GM19239 (cell line): ENCODE measurements at places on chromosomes 7 and 10.

DNA sequence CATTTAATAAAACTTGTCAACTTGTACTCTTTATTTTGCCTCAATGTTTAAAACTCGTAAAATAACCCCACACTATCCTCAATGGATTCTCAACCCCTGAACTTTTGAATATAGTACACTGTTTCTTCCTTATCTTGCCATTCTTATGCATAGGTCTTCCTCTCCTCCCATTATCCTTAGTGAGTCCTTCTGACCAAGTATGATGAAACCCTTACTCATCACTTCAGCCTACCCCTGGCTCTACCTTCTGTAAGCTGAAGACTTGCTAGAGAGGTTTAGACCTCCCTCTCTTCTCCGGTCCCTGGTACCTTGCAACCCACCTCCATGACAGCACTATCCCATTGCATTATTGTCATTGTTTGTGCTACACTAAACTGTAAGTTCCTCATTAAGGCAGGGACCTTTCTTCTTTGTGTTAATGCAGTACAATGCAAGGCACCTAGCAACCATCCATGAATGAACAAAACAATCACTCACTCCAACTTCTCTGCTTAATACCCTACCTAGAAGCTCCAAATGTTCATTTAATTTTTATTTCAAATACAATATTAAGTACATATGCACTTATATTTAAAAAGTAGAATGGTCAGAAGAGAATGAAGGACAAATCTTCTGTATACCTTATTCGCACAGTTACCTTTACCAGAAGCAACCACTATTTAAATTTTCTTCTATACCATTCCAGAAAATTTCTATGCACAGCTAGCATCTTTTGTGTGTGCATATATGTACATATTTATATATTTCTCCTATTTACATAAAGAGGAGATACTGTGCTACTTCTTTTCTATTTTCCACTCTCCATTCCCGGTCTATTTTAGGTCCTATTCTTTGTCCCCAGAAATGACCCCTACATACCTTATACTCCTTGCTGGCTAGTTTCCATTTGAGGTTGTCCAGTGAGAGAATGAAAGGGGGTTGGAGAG lies 77.5 kb downstream of the SLC16A9 start:
- no peak for DNase-seq

GRCh38 chr10:99742254-99742653 lies 10.2 kb downstream of the CUTC start:
- DNase-seq = no peak

GRCh38 chr10:28714401-28715053 lies 37.2 kb downstream of the BAMBI start:
- no peak for DNase-seq

GRCh38 chr7:44051611-44052220 lies 7.2 kb downstream of the DBNL start:
- no peak for DNase-seq

DNA sequence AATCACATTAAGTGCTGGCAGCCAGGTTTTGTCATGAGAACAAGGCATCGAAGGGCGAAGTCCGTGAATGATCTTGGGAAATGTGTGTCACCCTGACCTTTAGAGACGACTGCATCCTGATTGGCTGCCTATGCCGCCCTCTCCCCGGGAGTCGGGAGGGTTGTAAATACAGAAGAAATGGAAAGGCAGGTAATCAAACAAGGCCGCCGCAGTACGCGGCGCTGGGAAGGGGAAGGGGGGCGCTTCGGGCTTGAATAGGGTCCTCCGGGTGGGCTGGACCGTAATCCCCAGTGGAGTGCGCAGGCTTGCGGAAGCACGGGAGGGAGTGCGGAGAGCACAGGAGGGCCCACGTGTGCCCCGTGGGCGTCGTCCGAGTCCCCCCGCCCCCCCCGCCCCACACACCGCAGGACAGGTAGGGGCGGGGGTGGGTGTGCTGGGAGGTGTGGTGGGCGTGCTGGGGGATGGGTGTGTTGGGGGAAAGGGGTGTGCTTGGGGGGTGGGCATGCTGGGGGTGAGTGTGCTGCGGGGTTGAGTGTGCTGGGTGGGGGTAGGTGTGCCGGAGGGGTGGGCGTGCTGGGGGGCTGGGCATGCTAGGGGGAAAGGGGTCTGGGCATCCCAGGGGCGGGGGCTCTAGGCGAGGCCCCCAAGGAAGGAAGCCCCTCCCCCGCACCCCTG lies 169.4 kb downstream of the ARHGAP12 start:
- DNase-seq = no peak

GRCh38 chr10:104706886-104707285 lies 65.8 kb downstream of the SORCS3 start:
- no peak for DNase-seq

DNA sequence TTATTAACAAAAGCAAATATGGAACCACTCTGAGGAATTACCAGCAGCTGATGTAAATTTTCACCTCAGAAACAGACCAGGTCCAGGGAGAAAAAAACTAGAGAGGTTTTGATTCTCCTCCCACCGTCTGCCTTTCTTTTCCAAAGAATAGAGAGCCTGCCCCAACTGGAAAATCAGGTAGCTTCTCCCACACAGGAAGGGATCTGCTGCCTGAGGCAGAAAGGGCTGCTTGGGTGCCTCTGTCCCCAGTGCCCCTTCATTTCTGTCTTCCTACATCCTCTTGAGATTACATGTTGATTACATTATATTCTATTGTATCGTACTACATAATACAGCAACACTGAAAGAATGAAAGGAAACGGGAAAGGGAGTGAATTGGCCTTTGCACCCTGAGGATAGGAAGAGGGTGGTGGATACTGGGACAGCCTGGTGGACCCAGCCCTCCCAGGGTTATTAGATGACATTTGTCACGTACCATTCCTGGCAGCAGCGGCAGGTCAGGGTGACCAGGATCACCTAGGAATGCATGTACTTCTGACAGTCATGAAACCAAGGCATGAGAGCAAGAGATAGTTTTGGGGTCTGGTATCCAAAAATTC lies 8.9 kb downstream of the ST8SIA6 start:
- no peak for DNase-seq

GRCh38 chr7:84025332-84025927 lies 169.2 kb downstream of the SEMA3A start:
- DNase-seq = no peak

DNA sequence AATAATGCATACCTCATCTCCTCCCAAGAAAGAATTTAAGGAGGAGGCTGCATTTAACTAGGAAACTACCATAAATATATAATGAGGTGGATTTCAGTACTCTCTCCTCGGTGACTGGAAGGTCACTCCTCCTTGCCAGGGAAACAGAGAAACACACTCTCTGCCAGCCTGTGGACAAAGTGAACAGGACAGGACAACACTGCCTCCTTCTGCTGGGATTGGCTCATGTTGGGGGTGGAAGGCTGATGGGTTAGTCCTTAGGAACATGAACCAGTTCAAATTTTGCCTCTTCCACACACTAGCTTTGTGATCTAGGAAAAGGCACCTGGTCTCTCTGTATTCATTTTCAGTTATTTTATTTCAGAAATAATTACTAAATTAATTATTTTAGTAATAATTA lies 50.6 kb upstream of the STEAP4 start:
- no peak for DNase-seq

GRCh38 chr10:3195726-3196125 lies 23.1 kb upstream of the PITRM1 start:
- DNase-seq = no peak

GRCh38 chr10:7435674-7436073 lies 24.8 kb upstream of the SFMBT2 start:
- DNase-seq = no peak

- no peak for DNase-seq
These were observed 136.4 kb upstream of the AOAH start for GRCh38 chr7:36860681-36861080.

DNA sequence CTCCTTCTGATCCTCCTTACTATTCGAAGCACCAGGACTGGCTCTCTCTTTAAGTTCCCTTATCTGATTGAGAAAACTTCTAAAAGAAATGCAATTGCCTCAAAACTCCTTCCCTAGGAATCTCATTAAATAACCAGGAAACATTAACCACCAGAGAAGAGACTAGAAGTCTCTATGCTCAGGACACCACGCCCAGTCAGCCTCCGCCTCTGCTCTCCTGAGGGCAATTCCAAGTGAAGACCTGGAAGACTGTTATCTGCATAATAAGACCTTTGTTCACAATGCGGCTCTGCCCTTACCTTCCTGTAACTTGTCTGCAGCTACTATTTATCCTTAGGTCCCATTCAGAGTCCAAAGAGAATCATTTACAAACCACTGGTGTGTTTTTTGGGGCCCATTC lies 78.8 kb downstream of the ELMO1 start:
- no peak for DNase-seq

DNA sequence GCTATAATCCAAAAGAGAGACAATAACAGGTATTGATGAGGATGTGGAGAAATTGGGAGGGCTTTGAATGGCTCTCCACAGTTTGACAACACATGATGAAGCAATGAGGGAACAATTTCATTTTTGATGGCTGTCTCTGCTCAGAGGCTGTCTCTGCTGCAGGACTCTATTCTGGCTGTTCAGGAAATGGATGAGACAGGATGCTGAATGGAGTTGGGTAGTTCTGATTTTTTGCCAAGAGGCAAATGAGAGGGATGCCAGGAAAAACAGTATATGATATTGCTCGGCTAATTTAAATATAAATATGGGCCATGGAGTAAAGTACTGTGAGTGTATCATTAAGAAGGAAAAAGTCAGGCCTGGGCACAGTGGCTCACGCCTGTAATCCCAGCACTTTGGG lies 16.8 kb downstream of the APBB1IP start:
- no peak for DNase-seq

DNA sequence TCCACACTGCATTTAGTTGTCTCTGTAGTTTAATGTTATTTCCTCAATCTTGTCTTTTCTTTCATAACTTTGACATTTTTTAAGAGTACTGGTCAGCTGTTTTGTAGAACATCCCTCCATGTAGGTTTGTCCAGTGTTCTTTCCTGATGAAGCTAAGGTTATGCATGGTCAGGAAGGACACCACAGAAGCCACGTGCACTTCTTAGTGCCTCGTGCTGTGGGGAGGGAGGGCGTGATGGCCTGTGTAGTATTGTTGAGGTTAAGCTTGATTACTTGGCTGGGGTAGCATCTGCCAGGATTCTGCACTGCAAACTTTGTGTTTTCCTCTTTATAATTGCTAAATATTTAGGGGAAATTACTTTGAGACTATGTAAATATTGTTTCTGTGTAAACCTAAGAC lies 48.3 kb downstream of the MCMBP start:
- DNase-seq = no peak

DNA sequence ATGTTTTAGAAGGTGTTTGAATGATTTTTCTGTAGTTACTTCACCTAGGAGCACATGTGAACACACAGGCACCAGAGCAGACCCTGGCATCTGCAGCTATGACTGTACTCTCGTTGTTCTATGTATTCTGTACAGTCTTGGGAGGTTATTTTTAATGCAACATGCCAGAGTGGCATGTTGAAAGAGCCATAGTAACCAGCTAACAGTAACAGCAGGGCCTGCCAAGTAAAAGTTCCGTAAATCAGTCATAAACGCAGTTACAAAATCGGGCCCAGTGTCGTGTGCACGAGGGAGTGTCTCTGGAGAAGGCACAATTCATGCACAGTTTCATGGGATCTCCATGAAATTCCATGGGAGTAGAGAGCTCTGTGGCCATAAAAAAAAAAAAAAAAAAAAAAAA lies 108.3 kb upstream of the CDK6 start:
- no peak for DNase-seq

GRCh38 chr7:73931502-73931901 lies 70.5 kb downstream of the TMEM270 start:
- no peak for DNase-seq

DNA sequence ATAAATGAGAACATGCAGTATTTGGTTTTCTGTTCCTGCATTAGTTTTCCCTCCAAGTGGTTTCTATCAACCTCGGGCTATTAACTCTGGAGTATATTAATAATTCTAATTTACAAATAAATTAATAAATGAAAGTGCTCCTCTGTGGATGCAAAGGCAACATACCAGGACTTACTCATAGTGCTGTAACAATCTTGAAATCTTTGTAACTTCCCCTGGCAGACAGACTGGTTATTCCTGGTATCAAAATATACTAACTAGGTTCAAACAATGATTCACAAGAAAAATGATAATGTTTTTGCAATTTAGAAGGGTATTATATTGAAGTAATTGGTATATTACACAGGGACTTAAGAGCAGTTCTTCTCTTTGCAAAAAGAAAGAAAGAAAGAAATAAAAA lies 177.2 kb downstream of the FANK1 start:
- no peak for DNase-seq

DNA sequence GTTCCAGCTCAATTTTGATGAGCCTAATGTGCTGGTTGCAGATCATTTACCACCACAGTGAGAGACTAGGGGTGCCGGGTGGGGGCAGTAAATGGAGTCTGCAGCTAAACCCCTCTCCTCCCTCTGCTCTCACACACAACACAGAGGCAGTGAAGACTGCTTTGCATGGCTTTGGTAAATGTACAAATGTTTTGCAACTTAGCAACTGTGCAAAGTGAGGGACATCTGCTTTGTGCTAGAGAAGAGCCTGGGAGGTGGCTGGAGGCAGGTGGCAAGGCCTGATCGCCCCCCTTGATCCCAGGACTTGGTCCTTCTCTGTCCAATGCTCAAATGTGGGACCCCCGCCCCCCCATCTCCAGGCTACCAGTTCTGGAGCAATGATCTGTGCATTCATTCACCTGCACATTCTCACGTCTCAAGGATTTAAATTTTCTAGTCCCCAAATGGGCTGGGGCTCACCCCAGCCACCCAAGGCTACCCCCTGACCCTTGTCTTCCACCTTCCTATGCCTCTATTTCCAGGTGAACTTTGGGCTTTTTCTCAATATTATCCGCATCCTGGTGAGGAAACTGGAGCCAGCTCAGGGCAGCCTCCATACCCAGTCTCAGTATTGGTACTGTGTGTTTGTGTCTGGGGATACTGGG lies 11.6 kb downstream of the GHRHR start:
- no peak for DNase-seq

DNA sequence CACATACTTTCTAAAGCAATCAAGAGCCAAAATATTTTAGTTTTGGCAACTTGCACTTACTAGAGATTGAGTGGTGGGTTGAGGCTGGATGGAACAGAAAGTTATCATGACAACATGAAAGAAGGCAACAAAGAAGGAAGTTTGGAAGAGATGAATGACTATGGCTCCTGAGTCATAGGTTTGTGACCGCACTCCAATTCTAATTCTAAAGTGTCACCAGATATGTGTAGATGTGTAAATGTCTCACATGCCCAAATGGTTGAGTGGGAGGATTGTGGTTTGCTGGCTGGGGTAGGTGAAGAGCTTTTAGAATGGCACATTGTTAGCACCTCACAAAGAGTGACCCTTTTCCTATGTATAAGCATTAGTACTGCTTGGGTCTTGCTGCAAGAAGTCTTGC lies 20.2 kb downstream of the TAS2R16 start:
- no peak for DNase-seq

GRCh38 chr7:70583965-70584883 lies 547.7 kb upstream of the GALNT17 start:
- DNase-seq = no peak
